ENCODE measurements at places on chromosomes 5 and 9.

DNA sequence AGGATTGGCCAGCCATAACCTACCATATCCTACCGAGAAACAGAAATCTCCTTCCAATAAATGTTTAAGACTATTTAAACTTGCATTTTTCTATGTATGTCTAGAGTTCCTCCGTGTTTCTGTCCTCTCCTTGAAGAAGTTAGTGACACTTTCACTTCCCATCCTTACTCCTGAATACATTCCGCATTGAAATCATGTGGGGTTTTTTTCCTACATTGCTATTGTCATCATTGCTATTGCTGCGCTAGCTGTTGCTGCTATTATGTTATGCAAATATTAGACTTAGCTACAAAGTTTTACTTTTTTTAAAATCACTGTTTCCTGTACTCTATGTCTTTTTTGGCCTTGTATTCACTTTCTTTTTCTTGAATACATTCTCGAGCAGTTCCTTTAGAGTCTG lies 83.3 kb upstream of the NEK6 start:
- H3K27me3 ChIP-seq: peaks cover 17% of the 10 kb centered on the region
- no peak for DNase-seq
- H3K4me3 ChIP-seq: no peak overlapping the region
- H3K27ac ChIP-seq: no peak overlapping the region
- no peaks in the 10 kb centered on the region for H3K4me1 ChIP-seq

DNA sequence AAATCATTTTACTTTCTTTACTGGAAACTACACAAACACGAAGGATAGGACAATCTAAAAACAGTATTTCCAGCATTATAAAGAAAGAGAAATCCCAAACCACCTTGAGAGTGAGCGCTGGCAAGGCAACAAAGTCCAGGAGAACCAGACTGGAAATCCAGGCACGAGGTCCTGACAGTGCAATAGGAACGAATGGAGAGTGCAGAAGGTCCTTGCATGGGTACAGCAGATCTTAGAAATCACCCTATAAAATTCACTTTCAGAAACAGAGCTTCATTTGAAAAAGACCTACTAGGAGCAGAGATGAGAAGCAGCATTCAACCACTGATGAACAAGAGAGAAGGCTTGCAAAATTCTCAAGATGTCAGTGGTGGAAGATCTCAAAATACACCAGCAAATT lies 133.7 kb upstream of the ST8SIA4 start:
- H3K36me3 ChIP-seq: no peaks in the 10 kb centered on the region
- H3K27me3 ChIP-seq: no peaks in the 10 kb centered on the region
- DNase-seq: no peak
- H3K27ac ChIP-seq: no peak overlapping the region
- H3K4me1 ChIP-seq: no peaks in the 10 kb centered on the region
- no peak overlapping the region for H3K4me3 ChIP-seq

DNA sequence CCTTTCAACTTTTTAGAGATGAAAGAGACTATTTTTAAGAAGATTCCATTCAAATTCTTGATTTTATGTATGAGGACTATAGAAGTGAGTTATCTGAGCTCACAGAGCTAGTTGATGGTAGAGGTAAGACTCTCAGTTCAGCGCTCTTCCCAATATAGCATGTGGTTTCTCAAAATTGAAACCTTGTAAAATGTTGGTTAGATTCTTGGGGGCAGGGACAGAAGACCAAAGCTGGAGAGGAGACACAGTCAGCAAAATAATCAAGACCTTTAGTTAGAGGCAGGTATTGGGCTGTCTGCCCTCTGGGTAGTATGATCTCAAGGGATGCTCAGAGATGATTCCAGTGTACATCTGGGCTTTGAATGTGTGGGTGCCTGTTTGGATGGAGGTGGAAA lies 246.4 kb downstream of the SH3GL2 start:
- H3K36me3 ChIP-seq: no peaks in the 10 kb centered on the region
- DNase-seq: no peak
- no peak overlapping the region for H3K27ac ChIP-seq
- H3K27me3 ChIP-seq: no peaks in the 10 kb centered on the region
- no peak overlapping the region for H3K4me3 ChIP-seq

DNA sequence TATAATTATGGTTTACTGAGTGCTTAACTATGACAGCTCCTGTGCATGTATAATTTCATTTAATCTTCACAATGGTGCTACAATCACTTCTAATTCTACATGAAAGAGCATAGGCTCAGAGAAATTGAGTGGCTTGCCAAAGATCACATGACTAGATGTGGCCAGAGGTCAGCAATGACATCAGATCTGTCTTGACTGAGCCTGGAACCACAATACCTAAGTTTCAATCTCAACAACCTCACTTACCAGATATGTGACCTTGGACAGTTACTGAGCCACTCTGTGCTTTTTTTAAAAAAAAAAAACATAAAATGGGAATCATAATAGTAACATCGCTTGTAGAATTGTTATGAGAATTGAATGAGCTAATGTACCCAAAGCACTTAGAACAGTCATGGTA lies 130.7 kb downstream of the TRIM32 start:
- no peaks in the 10 kb centered on the region for H3K36me3 ChIP-seq
- H3K4me3 ChIP-seq: no peak overlapping the region
- H3K4me1 ChIP-seq: no peaks in the 10 kb centered on the region
- DNase-seq: no peak
- no peaks in the 10 kb centered on the region for H3K27me3 ChIP-seq

GRCh38 chr9:131496844-131497405 lies 5.8 kb upstream of the POMT1 start:
- no peak overlapping the region for H3K27ac ChIP-seq
- peaks cover 94% of the 10 kb centered on the region for H3K36me3 ChIP-seq
- no peaks in the 10 kb centered on the region for H3K27me3 ChIP-seq
- DNase-seq: no peak

GRCh38 chr9:113558632-113559502 lies 95.3 kb downstream of the RGS3 start:
- DNase-seq: peak; percentile 93
- H3K4me3 ChIP-seq: no peak overlapping the region
- no peak overlapping the region for H3K27ac ChIP-seq
- H3K4me1 ChIP-seq: peaks cover 14% of the 10 kb centered on the region
- H3K36me3 ChIP-seq: no peaks in the 10 kb centered on the region
- H3K27me3 ChIP-seq: no peaks in the 10 kb centered on the region

- no peak for DNase-seq
- H3K4me1 ChIP-seq: peaks cover 9% of the 10 kb centered on the region
- no peak overlapping the region for H3K27ac ChIP-seq
- no peaks in the 10 kb centered on the region for H3K27me3 ChIP-seq
Measured at GRCh38 chr9:76323490-76323889, 70.7 kb downstream of the RFK start.

GRCh38 chr5:64180661-64181343 lies 15.2 kb downstream of the RNF180 start:
- DNase-seq: no peak
- H3K4me3 ChIP-seq: no peak overlapping the region
- H3K36me3 ChIP-seq: no peaks in the 10 kb centered on the region
- H3K27ac ChIP-seq: no peak overlapping the region
- no peaks in the 10 kb centered on the region for H3K4me1 ChIP-seq

DNA sequence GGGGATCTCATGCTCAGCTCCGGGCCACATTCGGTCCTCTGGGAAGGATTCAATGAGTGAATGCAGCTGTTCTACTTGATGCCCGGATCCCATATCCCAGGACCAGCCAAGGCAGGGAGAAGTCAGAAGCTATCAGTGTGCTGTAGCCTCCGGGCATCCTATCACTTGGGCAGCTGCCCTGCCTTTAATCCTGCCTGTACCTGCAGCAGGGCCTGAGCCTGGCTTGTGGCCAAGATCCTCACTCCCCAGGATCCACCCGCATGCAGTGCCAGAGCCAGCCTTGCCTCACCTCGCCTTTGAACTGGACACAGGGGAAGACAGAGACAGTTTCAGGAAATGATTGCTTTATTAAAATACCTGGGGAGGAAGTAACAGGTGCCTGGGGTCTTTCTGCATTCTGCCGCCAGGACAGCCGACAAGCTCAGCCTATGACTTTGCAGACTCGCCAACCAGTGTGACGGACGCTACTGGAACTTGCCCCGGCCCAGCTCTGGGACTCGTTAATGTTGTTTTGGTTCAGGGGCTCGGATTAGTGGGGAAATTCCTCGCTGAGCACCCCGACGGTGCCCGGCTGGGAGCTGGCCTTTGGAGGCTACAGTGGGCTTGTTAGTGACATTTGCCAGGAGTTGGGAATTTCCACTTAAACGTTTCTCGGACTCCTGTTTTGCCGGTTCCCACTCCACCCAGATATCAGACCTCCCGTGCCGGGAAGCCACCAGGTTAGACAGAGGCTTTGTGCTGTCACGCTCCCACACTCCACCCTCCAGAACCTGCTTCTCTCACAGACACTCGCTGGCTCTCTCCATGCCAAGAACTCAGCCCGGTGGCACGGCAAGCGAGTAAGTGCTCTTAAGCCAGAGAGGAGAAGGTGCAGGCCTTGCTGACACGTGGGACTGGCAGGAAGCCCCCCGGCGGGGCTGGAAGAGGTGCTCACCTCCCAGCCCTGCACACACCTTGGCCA lies 721 bp downstream of the PTGES start:
- no peak overlapping the region for H3K4me3 ChIP-seq
- DNase-seq: peak; percentile 29
- peaks cover 28% of the 10 kb centered on the region for H3K27me3 ChIP-seq
- peaks cover 19% of the 10 kb centered on the region for H3K4me1 ChIP-seq
- H3K27ac ChIP-seq: no peak overlapping the region

- H3K27ac ChIP-seq: no peak overlapping the region
- DNase-seq: peak; percentile 14
- H3K4me1 ChIP-seq: no peaks in the 10 kb centered on the region
- no peaks in the 10 kb centered on the region for H3K36me3 ChIP-seq
- no peak overlapping the region for H3K4me3 ChIP-seq
- no peaks in the 10 kb centered on the region for H3K27me3 ChIP-seq
Measured at GRCh38 chr5:57538341-57538955, 55.8 kb upstream of the ACTBL2 start.

DNA sequence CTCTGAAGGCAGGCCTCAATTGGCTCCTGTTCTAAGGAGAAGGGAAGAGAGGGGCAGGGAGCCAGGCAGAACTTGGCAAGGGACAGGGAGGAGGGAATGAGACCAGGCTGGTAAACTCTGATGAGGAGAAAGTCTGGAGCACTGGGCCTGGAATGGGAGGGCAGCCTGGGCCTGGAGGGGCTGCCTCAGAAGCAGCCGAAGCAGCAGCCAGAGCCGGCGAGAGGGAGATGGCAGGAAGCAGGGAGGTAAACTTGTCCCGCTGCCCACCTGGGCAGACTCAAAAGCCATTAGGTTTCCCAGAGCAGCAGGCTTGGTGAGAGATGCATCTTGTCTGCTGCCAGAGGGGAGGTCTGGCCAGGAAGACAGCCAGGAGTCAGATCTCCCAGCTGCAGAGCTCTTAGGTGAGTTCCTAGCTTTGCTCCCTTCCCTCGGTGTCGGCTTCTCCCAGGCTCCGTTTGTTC lies 37.0 kb upstream of the CRB2 start:
- peaks cover 5% of the 10 kb centered on the region for H3K4me1 ChIP-seq
- H3K27ac ChIP-seq: no peak overlapping the region
- no peaks in the 10 kb centered on the region for H3K36me3 ChIP-seq
- no peak overlapping the region for H3K4me3 ChIP-seq

DNA sequence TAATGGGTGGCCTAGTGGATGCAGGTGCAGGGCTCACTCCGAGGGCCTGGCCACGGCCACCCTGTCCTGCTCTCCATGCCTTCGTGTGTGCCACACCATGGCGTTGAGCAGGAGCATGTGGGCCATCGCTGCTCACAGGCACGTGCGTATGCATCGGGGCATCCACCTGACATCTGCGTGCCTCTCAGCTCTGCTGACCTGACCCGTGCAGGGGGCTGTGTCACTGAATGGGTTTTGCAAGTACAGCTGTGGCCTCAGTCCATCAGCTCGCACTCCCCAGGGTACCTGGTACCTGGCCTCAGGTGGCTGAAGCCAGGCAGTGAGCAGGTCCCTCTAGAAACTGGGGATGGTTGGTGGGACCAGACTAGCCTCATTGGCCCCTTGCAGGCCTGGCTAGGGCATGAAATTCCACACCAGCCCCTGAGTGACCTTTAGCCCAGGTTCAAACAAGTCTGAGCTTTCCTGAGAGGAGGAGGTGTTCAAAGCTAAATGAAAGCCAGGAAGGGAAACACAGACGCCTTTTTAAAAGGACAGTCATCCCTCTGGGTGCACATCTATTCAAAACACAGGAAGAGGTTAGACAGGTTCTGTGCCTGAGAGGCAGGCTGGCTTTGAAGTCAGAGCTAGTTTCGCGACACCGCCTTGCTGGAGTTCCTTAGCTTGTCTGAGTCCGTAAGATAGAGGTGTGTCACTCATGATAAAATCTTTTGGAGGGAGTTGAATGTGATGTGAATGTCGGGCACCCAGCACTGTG lies 74.0 kb downstream of the MACROH2A1 start:
- H3K4me1 ChIP-seq: peaks cover 2% of the 10 kb centered on the region
- no peaks in the 10 kb centered on the region for H3K36me3 ChIP-seq
- H3K27me3 ChIP-seq: no peaks in the 10 kb centered on the region
- H3K4me3 ChIP-seq: no peak overlapping the region

- peaks cover 56% of the 10 kb centered on the region for H3K4me1 ChIP-seq
- peak overlapping the region; percentile 71 for H3K27ac ChIP-seq
- peak; percentile 88 for DNase-seq
- H3K36me3 ChIP-seq: no peaks in the 10 kb centered on the region
- H3K4me3 ChIP-seq: no peak overlapping the region
- no peaks in the 10 kb centered on the region for H3K27me3 ChIP-seq
Measured at GRCh38 chr5:150642567-150642927, 2.1 kb downstream of the SYNPO start.

- H3K4me3 ChIP-seq: no peak overlapping the region
- H3K4me1 ChIP-seq: no peaks in the 10 kb centered on the region
- DNase-seq: peak; percentile 51
- H3K36me3 ChIP-seq: no peaks in the 10 kb centered on the region
- H3K27me3 ChIP-seq: no peaks in the 10 kb centered on the region
- peak overlapping the region; percentile 13 for H3K27ac ChIP-seq
Measured at GRCh38 chr5:129670957-129671500, 76.9 kb upstream of the MINAR2 start.

DNA sequence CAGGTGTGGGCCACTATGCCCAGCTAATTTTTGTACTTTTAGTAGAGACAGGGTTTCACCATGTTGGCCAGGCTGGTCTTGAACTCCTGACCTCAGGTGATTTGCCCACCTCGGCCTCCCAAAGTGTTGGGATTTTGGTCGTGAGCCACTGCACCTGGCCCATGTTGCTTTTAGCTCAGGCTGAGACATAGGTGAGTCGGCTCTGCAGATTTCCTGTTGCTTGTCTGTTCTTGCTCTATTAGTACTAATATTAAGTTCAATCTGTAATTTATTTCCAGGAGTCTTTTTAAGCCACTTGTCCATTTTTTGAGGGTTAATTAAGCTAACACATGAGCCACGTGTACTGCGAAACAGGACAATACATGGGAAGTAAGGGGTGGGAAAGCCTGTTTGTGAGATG lies 21.4 kb upstream of the BASP1 start:
- H3K4me1 ChIP-seq: peaks cover 2% of the 10 kb centered on the region
- no peak overlapping the region for H3K4me3 ChIP-seq
- H3K27ac ChIP-seq: no peak overlapping the region
- H3K27me3 ChIP-seq: no peaks in the 10 kb centered on the region
- no peaks in the 10 kb centered on the region for H3K36me3 ChIP-seq

Data from mesenchymal stem cell (in vitro differentiated cells and primary cell).